ENCODE measurements at places on chromosomes 3 and 15.

GRCh38 chr3:130853581-130853980, 40.3 kb upstream of the ATP2C1 start:
- no peak for DNase-seq

- DNase-seq: no peak
Observed at GRCh38 chr15:38164507-38164906, 88.1 kb upstream of the SPRED1 start.

GRCh38 chr15:35247150-35247549, 162.1 kb upstream of the NANOGP8 start:
- DNase-seq: no peak

GRCh38 chr3:51708216-51708845, 1.5 kb downstream of the GRM2 start:
- no peak for DNase-seq
